Endothelial cell (in vitro differentiated cells): ENCODE measurements at places on chromosomes 1 and 21. TPM values are rescaled to one million over a fixed set of nuclear protein-coding genes. Genes with fewer than 3 reads are reported as not detected.

GRCh38 chr21:39073717-39074116, 109.5 kb downstream of the PSMG1 start:
- no peak for DNase-seq

GRCh38 chr1:19511116-19511515, 25.8 kb upstream of the CAPZB start:
- no peak for DNase-seq

GRCh38 chr1:8381618-8382017, 63.7 kb downstream of the SLC45A1 start:
- no peak for DNase-seq

- no peak for DNase-seq
These were observed 540 bp downstream of the BCAN start for GRCh38 chr1:156642265-156643048.

Gene CD52
- 21.8 TPM for total RNA-seq

Gene PSEN2
- total RNA-seq = 19.8 TPM
